ENCODE measurements at places on chromosomes 1 and 21. TPM values are rescaled to one million over a fixed set of nuclear protein-coding genes. Genes with fewer than 3 reads are reported as not detected.
A peak's percentile ranks its signal among the peaks of the same experiment; 100 is the strongest.

The LCE3E gene
- total RNA-seq = 7.4 TPM

GRCh38 chr1:206102292-206102936 lies 14.8 kb downstream of the AVPR1B start:
- H3K27me3 ChIP-seq = no peaks in the 10 kb centered on the region
- H3K4me3 ChIP-seq = no peak overlapping the region
- peaks cover 8% of the 10 kb centered on the region for H3K4me1 ChIP-seq
- H3K27ac ChIP-seq = no peak overlapping the region
- H3K36me3 ChIP-seq = no peaks in the 10 kb centered on the region

- DNase-seq = no peak
- no peaks in the 10 kb centered on the region for H3K27me3 ChIP-seq
- no peaks in the 10 kb centered on the region for H3K36me3 ChIP-seq
- no peak overlapping the region for H3K27ac ChIP-seq
- H3K4me3 ChIP-seq = no peak overlapping the region
Measured at GRCh38 chr1:246151796-246152434, 355.2 kb downstream of the SMYD3 start.

DNA sequence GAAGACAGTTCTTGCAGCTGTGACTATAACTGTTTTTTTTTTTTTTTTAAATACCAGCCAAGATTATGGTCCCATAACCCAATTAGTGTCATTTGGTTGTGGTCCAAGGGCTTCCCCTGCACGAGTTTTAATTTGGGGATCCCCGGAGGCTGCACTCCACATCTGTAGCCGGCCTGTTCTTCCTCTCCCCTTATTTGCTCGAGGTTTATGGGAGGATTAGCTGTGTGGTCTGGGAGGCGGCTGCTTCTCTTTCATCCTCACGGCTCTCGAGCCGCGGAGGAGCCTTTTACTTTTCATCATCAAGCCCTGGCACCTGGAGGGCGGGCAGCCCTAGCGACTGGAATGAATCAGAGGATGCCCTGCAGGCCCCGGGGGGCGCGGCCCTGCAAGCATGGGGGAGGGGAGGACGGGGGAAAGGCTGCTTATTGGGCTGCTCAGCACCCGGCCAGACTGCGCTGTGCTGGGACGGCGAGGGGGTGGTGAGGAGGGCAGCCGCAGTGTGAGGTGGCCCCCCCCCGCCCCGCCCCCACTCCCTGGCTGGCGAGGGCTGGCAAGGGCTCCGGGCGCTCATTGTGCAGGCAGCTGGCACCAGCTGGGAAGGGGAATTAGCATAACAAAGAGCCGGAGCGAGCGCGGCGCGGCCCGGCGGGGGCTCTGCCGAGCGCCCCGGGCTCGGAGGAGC lies 18.5 kb downstream of the SERTAD4 start:
- peaks cover 26% of the 10 kb centered on the region for H3K4me1 ChIP-seq
- H3K4me3 ChIP-seq = peak overlapping the region; percentile 49
- H3K36me3 ChIP-seq = no peaks in the 10 kb centered on the region
- no peak for DNase-seq
- H3K27me3 ChIP-seq = peaks cover 4% of the 10 kb centered on the region

- no peaks in the 10 kb centered on the region for H3K36me3 ChIP-seq
- no peak overlapping the region for H3K4me3 ChIP-seq
- DNase-seq = no peak
Measured at GRCh38 chr1:168692472-168692871, 36.5 kb downstream of the DPT start.

- peaks cover 61% of the 10 kb centered on the region for H3K36me3 ChIP-seq
- H3K27ac ChIP-seq = no peak overlapping the region
- no peak overlapping the region for H3K4me3 ChIP-seq
Measured at GRCh38 chr1:145750426-145750825, 31.1 kb downstream of the CD160 start.

DNA sequence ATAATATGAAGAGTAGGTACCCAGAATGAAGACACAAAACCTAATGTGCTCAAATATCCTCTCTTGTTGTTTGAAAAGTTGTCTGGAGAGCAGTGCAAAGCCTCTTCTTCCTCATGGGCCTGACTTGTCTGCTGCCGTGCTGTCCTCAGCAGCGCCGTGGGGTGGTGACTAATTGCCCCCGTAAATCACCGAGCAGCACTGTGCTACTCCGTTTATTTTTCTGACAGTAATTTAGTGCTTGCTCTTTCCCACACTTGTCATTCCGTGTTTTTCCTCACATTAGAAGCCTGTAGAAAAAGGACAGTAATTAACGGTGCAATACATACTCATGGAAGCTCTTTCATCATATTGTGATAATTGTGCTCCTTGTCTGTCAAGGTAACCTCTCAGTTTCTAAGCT lies 114.8 kb upstream of the BARHL2 start:
- peaks cover 21% of the 10 kb centered on the region for H3K4me1 ChIP-seq
- DNase-seq = no peak
- peaks cover 73% of the 10 kb centered on the region for H3K27me3 ChIP-seq

Data from suprapubic skin (tissue), 4 donors.